ENCODE measurements at places on chromosomes 2 and 18.
A peak's percentile ranks its signal among the peaks of the same experiment; 100 is the strongest.

DNA sequence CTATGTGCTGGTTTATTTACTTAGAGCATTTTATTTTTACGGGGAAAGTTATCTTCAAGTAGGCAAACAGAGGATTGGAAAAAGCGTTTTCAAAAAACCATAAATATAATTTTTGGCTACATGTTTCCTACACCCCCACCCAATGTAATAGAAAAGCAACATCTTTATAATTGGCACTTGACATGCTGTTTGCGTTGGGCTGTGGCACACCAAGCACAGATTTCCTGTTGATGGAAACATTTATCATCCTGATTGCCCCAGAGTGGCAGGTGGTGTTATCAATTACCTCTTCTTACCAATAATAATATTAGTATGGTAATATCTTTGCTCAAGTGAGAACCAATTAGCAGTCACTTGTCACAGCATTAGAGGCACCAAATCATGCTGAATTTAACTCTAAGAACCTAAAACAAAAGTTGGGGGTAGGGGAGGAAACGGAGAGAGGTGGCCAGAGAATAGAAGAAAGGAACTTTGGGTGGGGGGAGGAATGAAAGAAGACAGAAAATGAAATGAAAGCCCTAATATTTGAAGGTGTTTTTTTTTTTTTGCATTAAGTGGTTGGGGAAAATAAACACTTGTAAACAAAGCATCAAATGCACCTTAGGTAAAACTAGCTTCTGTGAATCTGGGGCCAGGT, 3.8 kb upstream of the SALL3 start:
- no peak for DNase-seq

GRCh38 chr18:7958897-7959146, 391.7 kb downstream of the PTPRM start:
- no peak for DNase-seq

GRCh38 chr2:42049221-42050009, 1.6 kb downstream of the PKDCC start:
- no peak for DNase-seq

DNA sequence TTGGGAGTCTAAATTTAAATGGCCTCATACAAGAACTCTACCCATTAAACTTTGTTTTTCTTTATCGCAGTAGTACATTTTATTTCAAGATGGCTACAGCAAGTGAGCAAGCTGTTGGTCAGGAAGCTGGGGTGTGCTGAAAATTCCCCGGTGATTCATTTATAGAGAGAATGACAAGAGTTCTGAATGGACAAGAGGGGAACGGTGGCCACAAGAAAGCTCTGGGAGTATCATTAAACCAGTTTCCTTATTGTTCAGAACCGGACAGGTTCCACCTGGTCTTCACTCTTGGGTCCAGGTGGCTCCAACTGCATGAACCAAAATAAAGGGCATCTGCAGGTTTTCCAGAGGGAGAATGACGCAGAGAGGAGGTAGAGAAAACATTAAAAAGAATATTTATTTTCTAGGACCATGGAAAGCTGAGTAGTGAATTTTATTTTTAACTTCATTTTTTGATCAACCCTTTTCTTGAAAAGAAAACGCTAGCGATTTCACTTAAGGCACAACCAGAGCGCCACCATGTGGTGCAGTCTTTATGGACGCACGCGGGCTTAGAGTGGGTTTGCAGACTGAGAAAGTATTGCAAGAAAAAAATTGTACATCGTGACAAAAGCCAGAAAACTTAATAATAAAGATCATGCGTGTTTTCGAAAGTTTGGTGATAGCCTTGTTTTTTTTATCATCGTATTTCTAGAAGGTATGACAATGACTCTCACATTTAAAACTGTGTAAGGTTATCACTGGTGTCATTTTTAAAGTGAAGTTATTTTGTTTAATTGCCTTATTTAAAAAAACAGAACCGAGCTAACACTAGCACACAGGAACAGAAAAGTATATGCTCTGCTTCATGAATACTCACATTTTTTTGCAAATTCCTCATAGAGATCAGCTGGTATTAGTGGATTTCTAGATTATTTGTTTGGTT, 97.9 kb upstream of the NOL4 start:
- peak; percentile 56 for DNase-seq

GRCh38 chr2:85458601-85459563, 40.4 kb downstream of the SH2D6 start:
- no peak for DNase-seq

DNA sequence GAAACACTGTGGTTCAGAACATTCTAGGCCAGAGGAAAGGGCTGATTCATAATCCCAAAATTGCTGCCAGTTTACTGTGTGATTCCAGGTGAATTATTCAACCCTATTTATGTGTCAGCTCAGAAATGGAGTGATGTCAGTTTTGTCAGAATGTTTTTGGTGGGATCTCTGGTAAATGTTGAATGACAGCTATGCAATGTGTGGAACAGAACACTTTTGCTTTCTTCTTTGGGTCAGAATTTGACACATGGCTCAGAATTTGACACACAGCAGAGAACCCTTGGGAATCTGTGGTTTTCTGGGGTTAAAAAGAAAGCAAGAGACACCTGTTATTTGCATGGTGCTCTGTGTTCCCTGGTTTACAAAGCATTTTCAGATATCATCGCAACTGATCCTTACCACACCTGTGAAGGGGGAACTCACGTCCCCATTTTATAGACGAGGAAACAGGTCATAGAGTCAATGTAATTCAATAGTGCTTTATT, 1.6 kb upstream of the MTA3 start:
- peak; percentile 20 for DNase-seq

DNA sequence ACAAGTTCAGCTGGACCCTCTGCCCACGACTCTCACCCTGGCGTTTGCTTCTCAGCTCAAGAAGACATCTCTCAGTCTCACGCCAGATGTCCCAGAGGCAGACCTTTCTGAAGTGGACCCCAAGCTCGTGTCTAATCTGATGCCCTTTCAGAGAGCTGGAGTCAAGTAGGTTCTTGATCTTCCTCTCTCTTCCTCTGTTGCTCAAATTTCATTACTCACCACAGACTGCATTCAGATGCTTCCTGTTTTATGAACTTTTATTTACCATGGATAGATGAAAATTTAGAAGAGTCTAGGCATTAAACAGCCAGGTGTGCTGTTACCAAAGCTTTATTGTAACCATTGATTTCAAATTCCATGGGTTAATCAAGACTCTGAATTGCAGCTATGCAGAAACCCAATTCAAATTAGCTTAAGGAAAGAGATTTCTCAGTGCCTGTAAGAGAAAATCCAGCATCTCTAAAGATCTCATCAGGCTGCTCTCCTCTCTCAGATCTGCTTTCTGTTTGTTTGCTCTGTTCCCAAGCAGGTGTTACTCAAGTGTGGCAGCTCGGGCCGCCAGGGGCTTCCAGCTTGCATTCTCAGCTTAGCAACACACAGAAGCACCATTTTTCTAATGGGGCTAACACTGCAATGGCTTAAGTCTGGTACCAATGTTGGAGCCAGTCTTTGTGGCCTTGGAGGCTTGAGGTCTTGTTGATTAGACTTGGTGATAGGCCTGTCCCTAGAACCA, 16.5 kb downstream of the SMARCAL1 start:
- no peak for DNase-seq

DNA sequence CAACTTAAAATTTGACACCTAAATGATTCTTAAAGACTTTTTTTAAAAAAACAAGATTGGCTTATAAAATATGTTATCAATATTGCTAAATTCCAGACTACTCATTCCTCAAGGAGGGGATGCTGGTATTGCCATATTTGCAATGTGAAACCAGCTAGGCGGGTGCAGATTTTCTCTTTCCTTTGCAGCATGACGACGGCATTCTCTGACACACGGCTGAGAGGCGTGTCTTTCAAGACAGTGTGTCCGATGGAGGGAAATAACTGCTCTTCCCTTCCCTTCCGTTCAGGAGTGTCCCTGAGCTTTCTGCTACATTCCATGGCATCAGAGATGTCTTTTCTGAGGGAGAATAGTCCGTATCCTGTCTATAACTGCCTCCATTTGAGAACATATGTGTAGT, 38.2 kb upstream of the CNGA3 start:
- no peak for DNase-seq

DNA sequence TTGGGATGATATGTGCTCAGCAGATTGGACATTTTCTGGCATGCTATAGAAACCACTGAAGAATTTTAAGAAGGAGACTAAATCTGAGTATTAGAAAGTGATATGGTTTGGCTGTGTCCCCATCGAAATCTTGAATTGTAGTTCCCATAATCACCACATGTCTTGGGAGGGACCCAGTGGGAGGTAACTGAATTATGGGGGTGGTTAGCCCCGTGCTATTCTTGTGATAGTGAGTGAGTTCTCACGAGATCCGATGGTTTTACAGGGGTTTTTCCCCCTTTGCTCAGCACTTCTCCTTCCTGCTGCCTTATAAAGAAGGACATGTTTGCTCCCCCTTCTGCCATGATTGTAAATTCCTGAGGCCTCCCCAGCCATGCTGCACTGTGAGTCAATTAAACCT, 535.9 kb upstream of the VRK2 start:
- no peak for DNase-seq

DNA sequence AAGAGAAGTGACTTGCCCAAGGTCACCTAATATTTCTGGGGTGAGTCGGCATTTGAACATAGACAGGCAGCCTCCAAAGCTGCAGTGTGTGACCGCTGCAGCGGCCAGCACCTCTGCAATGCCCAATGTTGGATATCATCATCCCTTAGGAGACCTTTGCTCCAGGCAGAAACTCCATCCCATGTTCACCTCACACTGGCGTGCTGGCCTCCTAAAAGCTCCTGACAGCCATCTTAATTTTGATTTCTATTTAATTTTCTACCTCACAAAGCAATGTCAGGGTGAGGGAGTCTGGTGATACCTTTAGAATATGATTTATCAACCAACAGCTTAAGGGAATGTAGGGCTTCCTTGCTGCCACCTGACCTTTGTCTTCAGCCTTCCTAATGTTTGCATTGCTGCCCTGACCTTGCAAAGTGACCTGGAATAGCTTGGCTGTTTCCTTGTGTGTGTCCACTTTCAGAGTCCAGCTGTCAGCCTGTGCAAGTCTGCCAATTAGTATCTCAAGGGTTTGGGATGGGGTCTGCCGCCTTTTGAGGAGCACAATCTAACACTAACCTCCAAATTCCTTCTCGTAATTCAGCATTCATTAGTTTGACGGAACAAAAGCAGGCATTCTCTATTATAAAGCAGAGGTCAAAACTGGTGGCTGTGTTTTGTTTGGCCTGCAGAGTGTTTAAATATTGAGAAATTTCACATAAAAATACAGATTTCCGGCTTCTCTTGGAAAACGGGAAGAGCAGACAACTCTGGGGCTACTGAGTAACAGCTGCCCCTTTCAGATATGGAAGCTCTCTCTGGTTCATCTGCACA, 127.6 kb downstream of the PLEKHM3 start:
- no peak for DNase-seq

GRCh38 chr18:7921938-7922587, 354.9 kb downstream of the PTPRM start:
- peak; percentile 80 for DNase-seq

Measured in cardiac fibroblast (primary cell).